ENCODE measurements at places on chromosomes 7 and 10.

GRCh38 chr7:36016648-36017047 lies 136.4 kb upstream of the EEPD1 start:
- DNase-seq, result no peak

DNA sequence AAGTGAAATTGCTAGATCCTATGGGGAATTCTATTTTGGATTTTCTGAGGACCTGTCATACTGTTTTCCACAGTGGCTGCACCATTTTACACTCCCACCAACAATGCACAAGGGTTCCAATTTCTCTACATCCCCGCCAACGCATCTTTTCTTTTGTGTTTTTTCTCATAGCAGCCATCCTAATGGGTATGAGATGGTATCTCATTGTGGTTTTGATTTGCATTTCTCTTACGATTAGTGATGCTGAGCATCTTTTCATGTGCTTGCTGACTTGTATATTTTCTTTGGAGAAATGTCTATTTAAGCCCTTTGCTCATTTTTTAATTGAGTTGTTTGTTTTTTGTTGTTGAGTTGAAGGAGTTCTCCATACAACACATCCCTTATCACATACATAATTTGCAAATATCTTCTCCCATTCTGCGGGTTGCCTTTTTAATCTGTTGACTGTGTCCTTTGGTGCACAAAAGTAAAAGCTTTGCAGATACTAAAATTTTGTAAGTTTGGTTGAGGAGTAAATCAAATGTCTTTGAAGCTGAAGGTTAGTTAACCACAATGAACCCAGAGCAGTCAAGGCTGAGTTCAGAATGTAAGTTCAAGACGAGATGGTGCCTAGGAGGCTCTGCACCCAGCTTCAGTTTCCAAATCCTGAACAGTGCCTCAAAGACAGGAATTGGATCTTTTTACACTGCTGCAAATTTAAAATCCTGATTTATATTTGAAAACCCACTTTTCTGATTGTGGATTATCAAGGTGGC lies 195.4 kb downstream of the COBL start:
- DNase-seq, result no peak

- DNase-seq, result no peak
Measured at GRCh38 chr7:44231088-44231487, 30.3 kb downstream of the YKT6 start.

- DNase-seq, result no peak
Measured at GRCh38 chr7:141974831-141975230, 1.3 kb upstream of the TAS2R38 start.

GRCh38 chr10:27065084-27065483 lies 35.2 kb downstream of the ANKRD26 start:
- no peak for DNase-seq

GRCh38 chr7:155584261-155584660 lies 37.9 kb upstream of the CNPY1 start:
- no peak for DNase-seq

DNA sequence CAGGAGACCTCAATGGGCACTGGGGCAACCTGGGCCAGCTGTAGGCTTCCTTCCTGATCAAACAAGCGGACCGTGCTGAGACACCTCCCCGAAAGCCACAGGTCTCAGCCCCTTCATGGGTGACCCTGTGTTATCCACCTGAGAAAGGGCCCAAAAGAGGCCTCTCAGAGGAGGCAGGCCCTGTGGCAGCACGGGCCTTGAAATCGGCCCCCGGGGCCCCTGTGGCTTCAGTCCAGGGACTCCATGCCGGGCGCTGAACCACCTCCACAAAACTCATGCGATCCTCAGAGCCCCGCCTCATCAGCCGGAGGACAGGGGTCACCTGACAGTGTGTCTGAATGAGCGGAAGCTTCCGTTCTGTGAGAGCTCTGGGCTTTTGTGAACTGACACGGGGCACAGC lies 307.1 kb downstream of the PAXIP1 start:
- no peak for DNase-seq

GRCh38 chr7:44286618-44287487 lies 38.5 kb downstream of the CAMK2B start:
- no peak for DNase-seq

GRCh38 chr7:7808626-7809025 lies 90.2 kb upstream of the RPA3 start:
- DNase-seq, result no peak

DNA sequence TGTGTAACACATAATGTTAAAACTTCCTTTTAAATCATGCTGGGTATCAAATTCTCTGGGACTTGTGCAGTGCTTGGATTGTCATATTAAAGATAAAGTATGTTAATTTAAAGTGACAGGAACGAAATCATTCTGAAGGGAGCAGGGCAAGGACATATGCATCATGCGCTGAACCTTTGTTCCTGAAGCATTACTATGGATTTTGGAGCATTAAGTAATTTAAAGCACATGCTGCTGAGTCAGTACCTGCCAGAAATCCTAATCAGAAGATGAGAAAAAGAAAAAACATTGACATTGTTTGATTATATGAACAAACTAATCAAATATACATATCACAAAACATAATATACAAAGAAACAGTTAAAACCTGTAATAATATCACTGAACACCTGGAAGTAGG lies 101.4 kb downstream of the MICU1 start:
- DNase-seq, result no peak

GRCh38 chr10:101693978-101694673 lies 844 bp downstream of the FBXW4 start:
- peak; percentile 49 for DNase-seq

- DNase-seq, result no peak
Measured at GRCh38 chr10:108241166-108241565, 1076.7 kb upstream of the SORCS1 start.

DNA sequence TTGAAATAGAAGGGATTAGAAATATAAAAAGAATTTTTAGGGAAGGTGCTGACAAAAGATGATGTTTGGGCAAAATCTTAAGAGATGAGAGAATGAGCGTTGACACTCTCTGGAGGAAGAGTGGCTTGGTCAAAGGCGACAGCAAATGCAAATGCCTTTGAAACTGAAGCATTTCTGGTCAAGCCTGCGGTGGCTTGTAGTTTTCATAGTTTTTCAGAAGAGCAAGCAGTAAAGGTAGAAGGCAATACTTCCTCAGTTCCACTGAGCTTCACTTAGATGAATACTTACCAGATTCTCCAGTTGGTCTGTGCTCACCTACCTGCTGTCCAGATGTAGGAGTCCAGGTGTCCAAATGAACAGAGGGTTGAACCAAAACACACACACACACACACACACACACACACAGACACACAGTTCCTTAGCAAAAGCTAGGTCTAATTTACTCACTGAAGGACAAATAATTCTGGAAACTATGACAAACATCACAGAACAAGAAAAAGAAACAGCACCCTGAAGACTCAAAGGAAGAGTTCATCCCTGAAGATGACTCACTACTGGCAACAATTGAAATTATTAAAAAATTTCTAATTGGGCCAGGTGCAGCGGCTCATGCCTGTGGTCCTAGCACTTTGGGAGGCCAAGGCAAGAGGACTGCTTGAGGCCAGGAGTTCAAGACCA lies 12.1 kb upstream of the STK17A start:
- DNase-seq, result no peak

GRCh38 chr7:33107136-33108066 lies 1.8 kb downstream of the RP9 start:
- DNase-seq, result no peak

DNA sequence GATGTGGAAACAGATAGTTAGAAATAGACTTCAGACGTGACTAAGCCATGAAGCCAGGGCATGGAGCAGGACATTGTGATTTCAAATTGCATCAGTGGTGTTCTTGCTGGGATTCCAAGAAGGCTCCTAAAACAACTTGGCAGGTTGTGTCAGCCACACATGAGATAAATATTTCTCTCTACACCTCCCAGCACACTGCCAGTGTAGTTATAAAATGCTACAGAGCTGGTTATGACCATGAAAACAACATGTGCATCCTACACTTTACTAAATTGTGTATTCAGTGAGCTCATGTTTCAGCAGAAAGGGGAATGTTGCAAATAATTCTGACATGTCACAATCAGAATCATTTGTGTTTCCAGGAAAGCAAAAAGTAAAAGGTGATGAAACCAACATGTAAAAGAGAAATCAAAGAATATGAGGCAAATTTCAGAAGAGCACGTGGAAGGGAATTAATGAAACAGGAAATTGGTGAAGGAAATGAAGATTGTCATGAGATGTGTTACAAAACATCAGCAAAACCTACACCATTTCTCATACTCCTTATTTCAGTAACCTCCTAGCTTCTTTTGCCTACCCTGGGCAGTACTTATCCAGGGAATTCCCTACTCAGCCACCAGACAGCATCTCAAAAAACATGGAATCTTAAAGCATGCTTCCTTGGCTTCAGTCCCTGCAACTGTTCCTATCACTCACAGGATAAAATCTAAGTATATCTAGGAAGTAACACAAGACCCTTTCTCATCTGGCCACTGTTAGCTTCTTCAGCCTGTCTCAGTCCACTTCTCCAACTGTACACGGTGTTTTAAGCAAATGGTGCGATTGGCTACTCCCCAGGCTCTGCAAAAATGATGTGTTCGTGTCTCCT lies 5.8 kb upstream of the CYP3A7 start:
- no peak for DNase-seq

DNA sequence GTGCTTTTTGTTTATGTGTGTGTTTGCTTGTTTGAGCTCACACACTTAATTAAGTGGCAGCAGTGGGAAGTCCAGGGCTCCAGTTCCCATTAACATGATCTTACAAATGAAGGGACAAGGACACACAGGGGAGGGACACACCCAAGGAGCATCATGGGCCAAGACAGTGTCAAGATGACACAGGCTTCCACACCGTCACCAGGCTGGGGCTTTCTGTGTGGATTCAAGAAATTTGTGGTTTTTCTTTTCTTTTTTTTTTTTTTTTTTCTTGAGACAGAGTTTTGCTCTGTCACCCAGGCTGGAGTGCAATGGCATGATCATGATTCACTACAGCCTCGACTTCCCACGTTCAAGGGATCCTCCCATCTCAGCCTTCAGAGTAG lies 173.6 kb downstream of the KIAA1217 start:
- DNase-seq, result no peak
